Ascending aorta (tissue), 2 donors: ENCODE measurements at places on chromosomes 2 and 18.

- no peaks in the 10 kb centered on the region for H3K36me3 ChIP-seq
- H3K27ac ChIP-seq: no peak overlapping the region
- no peak overlapping the region for H3K4me3 ChIP-seq
- no peak for DNase-seq
- H3K27me3 ChIP-seq: no peaks in the 10 kb centered on the region
Observed at GRCh38 chr2:74792282-74792681, 41.6 kb upstream of the HK2 start.

GRCh38 chr2:85909005-85909404 lies 20.2 kb upstream of the ST3GAL5 start:
- no peak overlapping the region for H3K4me3 ChIP-seq
- no peak overlapping the region for H3K27ac ChIP-seq
- no peaks in the 10 kb centered on the region for H3K36me3 ChIP-seq
- DNase-seq: no peak
- H3K27me3 ChIP-seq: no peaks in the 10 kb centered on the region
- peaks cover 33% of the 10 kb centered on the region for H3K4me1 ChIP-seq

GRCh38 chr2:240462073-240462706 lies 26.7 kb downstream of the GPC1 start:
- peaks cover 58% of the 10 kb centered on the region for H3K36me3 ChIP-seq
- no peaks in the 10 kb centered on the region for H3K27me3 ChIP-seq
- DNase-seq: peak; percentile 2
- H3K4me1 ChIP-seq: no peaks in the 10 kb centered on the region

- no peaks in the 10 kb centered on the region for H3K4me1 ChIP-seq
- no peaks in the 10 kb centered on the region for H3K36me3 ChIP-seq
- H3K27ac ChIP-seq: no peak overlapping the region
- DNase-seq: no peak
- H3K4me3 ChIP-seq: no peak overlapping the region
- no peaks in the 10 kb centered on the region for H3K27me3 ChIP-seq
Observed at GRCh38 chr2:75326645-75327044, 127.3 kb upstream of the TACR1 start.

GRCh38 chr2:33617401-33617800 lies 18.3 kb upstream of the FAM98A start:
- H3K4me1 ChIP-seq: no peaks in the 10 kb centered on the region
- no peak overlapping the region for H3K27ac ChIP-seq
- no peaks in the 10 kb centered on the region for H3K27me3 ChIP-seq
- DNase-seq: no peak
- H3K4me3 ChIP-seq: no peak overlapping the region
- H3K36me3 ChIP-seq: no peaks in the 10 kb centered on the region

GRCh38 chr2:124320051-124320688 lies 295.1 kb downstream of the CNTNAP5 start:
- no peaks in the 10 kb centered on the region for H3K27me3 ChIP-seq
- DNase-seq: no peak
- no peaks in the 10 kb centered on the region for H3K4me1 ChIP-seq
- H3K36me3 ChIP-seq: no peaks in the 10 kb centered on the region

DNA sequence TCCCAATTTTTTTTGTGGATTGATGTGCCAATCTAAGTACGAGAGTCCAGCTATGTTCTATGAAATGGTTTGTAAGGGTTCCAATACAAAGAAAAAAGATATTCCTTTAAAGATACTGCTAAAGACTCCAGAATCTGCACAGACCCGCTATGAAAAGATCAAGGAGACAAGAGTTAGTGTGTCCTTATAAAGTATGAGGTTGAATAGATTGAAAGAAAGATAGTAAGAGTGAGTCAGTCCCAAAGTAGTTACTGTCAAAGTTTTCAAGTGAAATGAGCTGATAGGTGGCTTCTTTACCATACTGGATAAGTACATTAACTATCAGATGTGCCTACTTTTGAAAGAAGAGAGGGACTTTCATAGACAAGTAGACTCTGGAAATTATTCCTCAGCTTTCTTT lies 17.9 kb upstream of the EHBP1 start:
- no peaks in the 10 kb centered on the region for H3K4me1 ChIP-seq
- no peak for DNase-seq
- no peak overlapping the region for H3K4me3 ChIP-seq

DNA sequence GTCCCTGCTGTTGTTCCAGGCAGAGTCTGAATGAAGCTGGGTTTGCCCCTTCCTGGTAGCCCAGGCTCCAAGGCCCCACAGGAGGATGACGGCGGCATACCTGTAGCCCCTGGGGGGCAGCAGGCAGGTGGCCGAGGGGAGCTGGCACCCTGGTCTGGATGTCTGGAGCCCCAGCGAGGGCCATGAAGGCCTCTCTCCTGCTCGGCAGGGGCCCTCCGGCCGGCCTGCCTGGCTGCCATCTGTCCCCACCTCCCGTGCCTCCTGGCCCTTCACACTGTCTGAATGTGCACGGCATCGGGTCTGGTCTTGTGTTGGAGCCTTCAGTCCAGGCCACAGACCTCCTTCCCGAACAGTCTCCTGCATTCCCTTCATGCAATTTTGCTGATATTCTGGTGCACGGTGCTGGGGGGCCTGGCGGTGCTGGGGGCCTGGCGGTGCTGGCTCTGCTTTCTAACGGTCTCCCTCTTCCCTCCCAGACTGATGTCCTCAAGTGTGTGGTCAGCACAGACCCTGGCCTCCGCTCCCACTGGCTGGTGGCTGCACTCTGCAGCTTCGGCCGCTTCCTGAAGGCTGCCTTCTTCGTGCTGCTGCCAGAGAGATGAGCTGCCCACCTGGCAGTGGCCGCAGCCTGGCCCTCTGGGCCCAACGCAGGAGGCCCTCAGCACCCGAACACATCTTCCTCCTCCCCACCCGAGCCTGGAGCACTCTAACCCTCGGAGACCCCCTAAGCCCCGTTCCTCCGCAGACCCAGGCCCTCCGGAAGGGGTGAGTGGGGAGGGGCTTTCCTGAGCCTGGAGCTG lies 13.5 kb downstream of the BOK start:
- no peak overlapping the region for H3K27ac ChIP-seq
- DNase-seq: no peak
- no peak overlapping the region for H3K4me3 ChIP-seq
- H3K27me3 ChIP-seq: no peaks in the 10 kb centered on the region

- H3K27me3 ChIP-seq: no peaks in the 10 kb centered on the region
- H3K36me3 ChIP-seq: no peaks in the 10 kb centered on the region
- no peak overlapping the region for H3K27ac ChIP-seq
- H3K4me1 ChIP-seq: no peaks in the 10 kb centered on the region
- DNase-seq: no peak
Observed at GRCh38 chr2:142290931-142291330, 160.1 kb upstream of the LRP1B start.

- H3K4me1 ChIP-seq: no peaks in the 10 kb centered on the region
- no peak overlapping the region for H3K27ac ChIP-seq
- H3K36me3 ChIP-seq: no peaks in the 10 kb centered on the region
- DNase-seq: no peak
- no peak overlapping the region for H3K4me3 ChIP-seq
Observed at GRCh38 chr2:111675419-111676194, 208.4 kb downstream of the ANAPC1 start.

- no peak overlapping the region for H3K4me3 ChIP-seq
- DNase-seq: no peak
- peaks cover 8% of the 10 kb centered on the region for H3K4me1 ChIP-seq
- H3K27ac ChIP-seq: no peak overlapping the region
Observed at GRCh38 chr2:120556911-120557310, 178.8 kb upstream of the GLI2 start.

- H3K27me3 ChIP-seq: no peaks in the 10 kb centered on the region
- H3K4me1 ChIP-seq: no peaks in the 10 kb centered on the region
- H3K36me3 ChIP-seq: no peaks in the 10 kb centered on the region
- H3K27ac ChIP-seq: no peak overlapping the region
- no peak overlapping the region for H3K4me3 ChIP-seq
Observed at GRCh38 chr2:232432598-232433184, 23.3 kb upstream of the ALPI start.

GRCh38 chr18:52700116-52700515 lies 360.1 kb downstream of the DCC start:
- H3K36me3 ChIP-seq: no peaks in the 10 kb centered on the region
- H3K27me3 ChIP-seq: no peaks in the 10 kb centered on the region

DNA sequence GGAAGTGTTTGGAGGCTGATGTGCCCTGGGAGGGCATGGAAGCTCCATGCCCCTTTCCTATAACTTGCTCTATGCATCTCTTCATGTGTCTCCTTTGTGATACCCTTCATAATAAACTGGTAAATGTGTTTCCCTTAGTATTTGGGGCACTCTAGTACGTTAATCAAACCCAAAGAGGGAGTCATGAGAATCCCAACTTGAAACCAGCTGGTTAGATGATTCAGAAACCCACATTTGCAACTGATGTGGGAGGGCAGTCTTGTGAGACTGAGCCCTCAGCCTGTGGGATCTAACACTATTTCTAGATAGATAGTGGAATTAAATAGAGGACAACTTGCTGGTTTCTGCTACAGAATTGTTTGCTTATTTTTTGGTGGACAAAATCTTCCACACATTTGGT lies 20.3 kb downstream of the ANKRD30B start:
- H3K27ac ChIP-seq: no peak overlapping the region
- H3K4me1 ChIP-seq: no peaks in the 10 kb centered on the region
- DNase-seq: no peak
- H3K4me3 ChIP-seq: no peak overlapping the region
- no peaks in the 10 kb centered on the region for H3K36me3 ChIP-seq
